T-helper 2 cell (primary cell): ENCODE measurements at places on chromosomes 16 and 17.

- no peak for DNase-seq
Observed at GRCh38 chr16:49078571-49078970, 203.1 kb downstream of the CBLN1 start.

DNA sequence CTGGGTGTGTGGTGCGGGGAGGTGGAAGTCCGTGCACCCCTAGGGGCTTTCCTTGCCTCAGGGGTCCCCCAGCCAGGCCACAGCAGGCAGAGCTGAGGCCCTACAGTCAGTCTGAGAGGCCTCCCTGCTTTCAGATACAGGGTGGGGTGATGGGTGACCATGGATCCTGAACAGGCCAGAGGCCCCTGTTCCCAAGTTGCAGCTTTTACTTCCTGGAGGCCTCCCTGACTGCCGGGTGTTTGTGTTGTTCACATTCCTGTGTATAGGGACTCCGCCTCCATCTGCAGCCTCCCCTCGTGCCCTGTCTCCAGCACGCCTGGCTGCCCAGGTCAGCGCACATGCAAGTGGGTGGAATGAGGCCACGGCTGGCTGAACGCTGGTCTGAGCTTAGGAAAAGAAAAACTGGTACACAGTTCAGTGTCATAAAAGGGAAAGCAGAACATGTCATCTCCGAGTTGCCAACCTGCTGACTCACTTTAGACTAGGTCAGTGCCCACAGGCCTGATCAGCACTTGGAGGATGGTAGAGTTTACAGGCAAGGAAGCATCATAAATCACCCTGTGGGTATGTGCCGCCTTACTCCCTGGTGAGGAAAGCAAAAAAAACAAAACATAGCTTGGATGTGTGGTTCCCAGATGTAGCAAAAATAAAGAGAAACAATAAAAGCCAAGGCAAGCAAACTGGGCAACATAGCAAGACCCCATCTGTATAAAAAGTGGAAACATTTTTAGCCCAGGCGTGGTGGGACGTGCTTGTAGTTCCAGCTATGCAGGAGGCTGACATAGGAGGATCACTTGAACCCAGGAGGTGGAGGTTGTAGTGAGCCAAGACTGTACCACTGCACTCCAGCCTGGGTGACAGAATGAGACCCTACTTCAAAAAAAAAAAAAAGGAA, 6.2 kb upstream of the SLC7A6 start:
- no peak for DNase-seq

- DNase-seq = no peak
Observed at GRCh38 chr16:9259914-9260608, 168.6 kb downstream of the HAPSTR1 start.

DNA sequence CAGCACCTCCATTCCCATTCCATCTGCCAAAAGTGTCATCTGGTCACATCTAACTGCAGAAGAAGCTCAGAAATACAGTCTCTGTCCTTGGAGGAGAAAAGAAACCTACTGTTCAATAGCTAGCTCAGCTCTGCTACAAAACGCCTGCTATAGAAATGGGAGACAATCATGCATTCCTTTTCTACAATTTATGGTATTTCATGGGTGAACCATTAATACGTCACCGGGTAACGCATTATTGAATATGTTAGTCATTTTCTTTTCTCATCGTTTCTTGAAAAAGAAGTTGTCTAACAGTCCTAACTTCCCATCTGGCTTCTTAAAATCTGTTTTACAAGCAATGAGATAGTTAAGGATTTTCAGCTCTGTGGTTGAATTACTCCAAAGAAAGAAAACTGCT, 496.7 kb upstream of the RBFOX1 start:
- no peak for DNase-seq

- DNase-seq = no peak
Observed at GRCh38 chr17:81064678-81065475, 29.9 kb downstream of the BAIAP2 start.

DNA sequence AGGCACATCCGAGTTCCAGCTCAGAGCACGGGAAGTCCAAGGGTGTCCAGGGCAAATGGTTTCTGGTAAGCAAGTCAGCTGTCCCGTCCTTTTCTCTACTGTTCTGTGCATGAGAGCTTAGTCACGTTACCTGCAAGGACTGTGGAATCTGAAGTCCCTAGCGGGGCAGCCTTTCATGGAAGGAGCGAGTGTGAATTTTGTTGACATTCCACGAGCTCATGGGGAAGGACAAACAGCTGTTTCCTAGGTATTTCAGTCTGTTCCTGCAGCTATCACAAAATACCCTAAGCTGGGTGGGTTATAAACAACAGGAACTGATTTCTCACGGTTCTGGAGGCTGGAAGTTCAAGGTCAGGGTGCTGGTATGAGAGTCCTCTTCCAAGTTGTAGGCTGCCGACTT, 109.2 kb downstream of the SDR42E1 start:
- no peak for DNase-seq

DNA sequence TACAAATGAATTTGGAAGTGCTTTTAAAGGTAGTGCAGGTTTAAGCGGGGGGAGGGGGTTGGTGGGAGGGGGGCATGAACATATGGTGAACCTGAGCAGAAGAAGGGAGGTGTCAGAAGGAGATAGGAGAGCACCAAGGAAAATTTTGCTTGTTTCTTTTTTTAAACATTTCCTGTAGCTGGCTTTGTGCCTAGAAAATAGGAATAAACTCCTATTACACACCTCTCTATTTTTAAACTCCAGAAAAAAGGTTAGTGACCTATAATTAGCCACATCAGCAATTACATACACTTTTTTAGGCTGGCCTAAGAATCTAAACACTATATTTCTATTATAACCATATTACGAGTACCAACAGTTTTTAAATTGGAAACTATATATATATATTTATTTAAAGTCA, 159.1 kb downstream of the SKAP1 start:
- DNase-seq = no peak

- no peak for DNase-seq
Observed at GRCh38 chr16:31077592-31078396, 3.6 kb downstream of the ZNF646 start.

DNA sequence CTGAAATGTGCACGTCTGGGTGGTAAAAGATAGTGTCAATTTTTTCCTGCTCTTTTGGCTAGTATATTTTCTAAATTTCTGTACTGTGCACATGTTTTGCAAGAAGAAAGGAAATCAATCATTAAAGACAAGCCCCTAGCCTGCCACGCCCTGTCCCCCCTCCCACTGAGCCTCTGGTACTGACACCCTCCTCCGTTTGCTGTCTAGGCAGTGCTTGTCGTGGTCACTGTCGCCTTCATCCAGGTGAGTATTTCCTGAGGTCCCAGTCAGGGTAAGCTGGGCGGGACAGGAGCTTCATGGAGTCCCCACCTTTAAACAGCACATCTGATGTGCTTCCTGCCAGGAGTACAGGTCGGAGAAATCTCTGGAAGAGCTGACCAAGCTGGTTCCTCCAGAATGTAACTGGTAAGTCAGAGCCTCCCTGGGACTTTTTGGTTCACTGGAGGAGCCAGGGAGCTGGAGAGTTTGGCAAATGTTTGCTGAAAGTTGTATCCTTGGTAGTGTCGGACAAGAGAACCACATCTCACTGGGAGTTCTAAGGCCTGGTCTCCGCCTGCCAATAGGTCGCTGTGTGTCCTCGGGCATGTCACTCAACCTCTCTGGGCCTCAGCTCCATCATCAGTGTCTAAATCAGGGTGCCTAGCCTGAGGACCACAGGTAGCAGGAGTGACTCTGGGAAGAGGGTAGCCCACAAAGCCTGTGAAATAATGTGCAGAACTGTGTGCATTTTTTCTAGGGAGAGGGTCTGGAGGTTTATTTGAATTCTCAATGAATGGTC, 42.2 kb downstream of the ATP2C2 start:
- DNase-seq = no peak

GRCh38 chr17:49100601-49101000, 32.0 kb upstream of the B4GALNT2 start:
- no peak for DNase-seq

DNA sequence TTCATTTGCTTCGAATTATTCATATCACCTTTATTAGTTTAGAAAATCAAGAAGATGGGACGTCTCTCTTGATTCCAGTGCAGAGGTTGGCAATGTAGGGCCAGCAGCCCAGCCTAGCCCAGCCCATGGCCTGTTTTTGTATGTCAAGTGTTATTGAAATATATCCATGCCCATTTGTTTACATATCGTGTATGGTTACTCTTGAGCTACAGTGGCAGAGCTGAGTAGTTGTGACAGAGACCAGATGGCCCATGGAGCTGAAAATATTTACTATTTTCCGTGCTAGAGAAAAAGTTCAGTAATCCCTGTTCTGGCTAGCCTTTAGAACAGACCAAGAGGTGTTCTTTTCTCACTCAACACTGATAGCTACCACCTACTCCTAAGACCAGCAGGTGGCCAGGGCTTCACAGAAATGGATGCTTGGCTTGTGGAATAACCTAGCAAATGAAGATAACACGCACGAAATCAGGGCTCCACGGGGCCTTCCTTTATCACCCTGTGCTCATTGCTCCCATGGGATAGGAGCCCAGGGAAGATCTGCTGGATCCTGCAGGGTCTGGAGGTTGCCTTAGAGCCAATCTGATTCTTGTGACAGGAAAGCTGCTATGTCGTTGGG, 123.2 kb upstream of the ANKFN1 start:
- DNase-seq = no peak
